ENCODE measurements at places on chromosomes 1 and 21. TPM values are rescaled to one million over a fixed set of nuclear protein-coding genes. Genes with fewer than 3 reads are reported as not detected.

Gene HPCAL4
- 0.24 TPM for total RNA-seq

Gene TRPM2
- total RNA-seq: 7.0 TPM

Gene TDRD5
- 0.06 TPM for total RNA-seq

Gene OR14A16
- not detected for total RNA-seq

Gene SPRR1B
- total RNA-seq: not detected

Gene MRPL24
- 195 TPM for total RNA-seq

Gene CD84
- not detected for total RNA-seq

Gene MAP3K21
- total RNA-seq: 11.8 TPM

All from A549 treated with CORT108297 at 1 μM for 4 hours (cell line).